ENCODE measurements at places on chromosomes 12 and 14. TPM values are rescaled to one million over a fixed set of nuclear protein-coding genes. Genes with fewer than 3 reads are reported as not detected.

KRT82 gene
- total RNA-seq = not detected

SYCP3 gene
- 0.33 TPM for total RNA-seq

ARID2 gene
- total RNA-seq = 20.6 TPM

BICDL1 gene
- total RNA-seq = not detected

KRT2 gene
- not detected for total RNA-seq

Measured in smooth muscle cell of the pulmonary artery (primary cell).